ENCODE measurements at places on chromosomes 4 and X.

DNA sequence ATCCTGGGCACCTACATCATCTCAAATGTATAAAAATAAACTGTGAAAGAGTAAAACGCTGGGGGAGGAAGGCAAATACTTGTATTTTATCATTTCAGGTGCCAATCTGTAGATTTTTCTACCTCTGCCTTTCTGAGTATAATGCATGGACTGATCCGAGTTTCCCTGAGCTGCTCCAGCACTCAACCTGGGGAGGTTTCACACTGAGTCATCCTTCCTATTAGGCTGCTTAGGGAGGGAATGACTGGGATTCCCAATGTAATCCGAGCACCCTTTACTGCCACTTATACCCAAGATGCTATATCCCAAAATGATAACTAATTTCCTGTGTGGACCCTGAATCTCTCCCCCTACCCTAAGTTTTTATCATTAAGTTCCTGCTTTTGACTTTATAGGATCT lies 126.6 kb downstream of the HNRNPD start:
- no peak for DNase-seq

GRCh38 chr4:173282626-173283025 lies 51.5 kb downstream of the HMGB2 start:
- no peak for DNase-seq

GRCh38 chrX:29455702-29456101 lies 759.7 kb upstream of the MAGEB2 start:
- no peak for DNase-seq

DNA sequence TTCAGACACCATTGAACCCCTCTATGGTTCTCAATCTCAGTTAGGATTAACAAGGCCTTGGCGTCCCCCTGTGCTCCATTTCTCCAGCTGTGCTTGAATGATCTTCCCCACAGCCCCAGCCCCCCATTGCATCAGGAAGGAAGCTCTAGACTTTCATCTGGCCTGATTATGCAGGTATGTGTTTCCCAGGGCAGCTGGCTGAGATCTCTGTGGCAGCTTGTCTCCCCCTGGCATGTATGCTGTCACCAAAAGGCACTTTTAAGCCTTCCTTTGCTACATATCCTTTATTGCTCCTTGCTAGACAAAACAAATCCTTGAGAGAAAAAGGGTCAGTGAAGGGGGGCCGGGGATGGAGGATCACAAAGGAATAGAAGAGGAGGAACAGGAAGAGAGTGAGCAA lies 1056.0 kb upstream of the SLIT2 start:
- no peak for DNase-seq
